Amygdala (tissue), 56 donors: ENCODE measurements at places on chromosomes 3 and 15.

- no peak for DNase-seq
Observed at GRCh38 chr15:66879531-66880368, 177.7 kb downstream of the SMAD6 start.

DNA sequence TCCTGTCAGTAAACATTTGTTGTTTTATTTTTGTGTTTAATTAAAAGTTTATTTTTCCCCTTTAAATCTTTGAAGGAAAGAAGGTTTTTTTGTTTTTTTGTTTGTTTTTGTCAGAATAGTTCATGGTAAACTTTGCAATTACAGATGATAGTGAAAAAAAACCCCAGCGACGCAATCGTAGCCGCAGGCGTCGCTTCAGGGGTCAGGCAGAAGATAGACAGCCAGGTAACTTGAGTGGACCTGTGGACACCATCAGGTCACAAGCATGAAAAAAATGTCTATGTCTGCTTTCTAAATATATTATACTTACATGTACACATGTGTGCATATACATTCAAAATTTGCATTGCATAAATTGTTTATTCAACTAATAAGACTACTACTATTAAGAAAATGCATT is 18.6 kb downstream of the DNAJC19 start:
- no peak for DNase-seq

- no peak for DNase-seq
Observed at GRCh38 chr3:112639455-112640225, 1.3 kb downstream of the CCDC80 start.

DNA sequence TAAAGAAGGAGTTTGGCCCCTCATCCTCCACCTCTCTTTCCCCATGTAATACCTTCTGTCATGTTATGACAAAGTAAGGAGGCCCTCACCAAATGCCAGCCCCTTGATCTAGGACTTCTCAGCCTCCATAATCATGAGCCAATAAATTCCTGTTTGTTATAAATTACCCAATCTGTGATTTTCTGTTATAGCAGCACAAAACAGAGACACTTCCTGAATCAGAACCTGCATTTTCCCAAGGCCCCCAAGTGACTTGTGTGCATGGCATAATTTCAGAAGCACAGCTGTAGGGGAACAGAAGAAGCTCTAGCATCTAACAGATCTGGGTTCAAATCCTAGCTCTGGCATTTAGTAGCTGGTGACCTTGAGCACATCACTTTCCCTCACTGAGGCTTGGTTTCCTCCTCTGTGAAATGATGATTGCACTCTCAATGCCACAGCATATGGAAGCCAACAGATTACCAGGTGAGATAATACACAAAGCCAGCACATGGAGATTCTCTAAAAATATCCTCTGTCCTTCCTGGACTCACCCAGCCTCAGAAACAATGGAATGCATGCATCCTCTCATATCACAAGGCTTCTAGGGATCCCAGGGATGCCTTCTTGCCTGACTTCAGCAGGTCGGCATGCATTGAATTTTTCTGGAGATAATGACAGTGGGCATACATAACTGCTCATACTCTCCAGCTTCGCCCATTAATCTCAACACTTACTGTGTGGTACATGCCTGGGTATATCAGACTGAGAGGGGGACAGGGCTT is 26.3 kb downstream of the TLNRD1 start:
- no peak for DNase-seq

GRCh38 chr15:60993008-60993407 is 236.1 kb downstream of the RORA start:
- DNase-seq, result no peak

DNA sequence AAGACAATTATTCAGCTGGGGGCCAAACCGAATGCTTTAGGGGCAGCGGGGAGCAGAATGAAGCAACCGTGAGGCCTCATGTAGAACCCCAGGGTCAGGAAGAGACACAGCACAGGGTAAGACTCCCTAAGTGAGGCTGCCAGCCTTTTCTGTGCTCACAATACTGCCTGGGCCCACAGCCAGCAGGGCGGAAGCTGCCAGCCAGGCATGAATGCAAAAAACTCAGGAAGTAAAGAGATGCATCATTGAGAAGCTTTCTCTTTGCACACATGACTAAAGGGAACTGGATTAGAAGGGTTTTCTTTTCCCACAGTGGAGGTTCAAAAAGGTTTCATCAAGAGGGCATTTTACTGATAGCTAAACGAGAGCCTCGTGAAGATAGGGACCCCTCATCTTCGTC is 33.3 kb downstream of the CA12 start:
- DNase-seq, result peak; percentile 54

GRCh38 chr3:129598000-129598381 is 8.5 kb downstream of the PLXND1 start:
- DNase-seq, result no peak

DNA sequence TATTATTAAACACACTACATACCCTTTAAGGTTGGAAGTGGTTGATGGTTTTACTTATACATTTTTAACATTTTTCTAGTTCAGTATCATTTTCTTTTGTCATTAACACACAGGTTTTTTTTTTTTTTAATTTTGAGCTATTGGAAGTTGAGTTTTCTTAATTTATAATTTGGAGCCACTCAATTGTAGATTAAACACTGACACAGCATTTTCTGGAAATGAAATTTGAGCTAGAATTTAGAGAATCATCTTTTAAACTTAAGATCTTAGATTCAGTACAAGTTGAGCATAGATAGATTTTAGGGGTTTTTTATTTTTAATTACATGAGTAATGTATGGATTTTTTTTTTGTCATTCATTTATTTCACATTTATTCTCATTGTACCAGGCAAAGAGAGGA is 35.0 kb downstream of the RASA2 start:
- no peak for DNase-seq

DNA sequence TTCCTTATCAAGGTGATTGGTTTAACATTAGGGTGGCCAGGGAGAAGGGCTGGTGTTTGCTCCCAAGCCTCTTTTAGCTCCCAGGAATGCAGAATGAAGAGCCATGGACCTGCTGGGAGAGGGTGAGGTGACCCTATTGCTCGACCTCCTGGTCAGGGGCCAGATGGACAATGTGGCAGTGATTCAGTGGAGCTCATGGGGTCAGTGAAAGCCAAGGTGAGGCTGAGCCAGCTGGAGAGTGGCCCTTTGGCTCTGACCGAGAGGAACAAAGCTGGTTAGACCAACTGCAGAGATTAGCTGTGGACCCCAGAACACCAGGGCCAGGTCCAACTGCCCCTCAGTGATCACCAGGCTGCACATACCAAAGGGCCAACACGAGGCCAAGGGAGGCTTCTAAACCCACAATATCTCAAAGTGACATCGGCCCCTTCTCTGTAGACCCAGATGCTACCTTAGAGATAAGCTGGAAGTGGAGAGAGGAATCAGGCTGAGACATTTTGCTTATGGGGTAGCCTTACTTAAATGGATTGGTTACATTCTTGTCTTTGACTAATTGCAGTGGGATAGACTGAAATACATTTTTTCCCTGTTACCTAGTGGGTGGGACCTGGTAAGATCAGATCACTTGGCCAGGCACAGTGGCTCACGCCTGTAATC is 15.8 kb upstream of the BTBD1 start:
- no peak for DNase-seq

DNA sequence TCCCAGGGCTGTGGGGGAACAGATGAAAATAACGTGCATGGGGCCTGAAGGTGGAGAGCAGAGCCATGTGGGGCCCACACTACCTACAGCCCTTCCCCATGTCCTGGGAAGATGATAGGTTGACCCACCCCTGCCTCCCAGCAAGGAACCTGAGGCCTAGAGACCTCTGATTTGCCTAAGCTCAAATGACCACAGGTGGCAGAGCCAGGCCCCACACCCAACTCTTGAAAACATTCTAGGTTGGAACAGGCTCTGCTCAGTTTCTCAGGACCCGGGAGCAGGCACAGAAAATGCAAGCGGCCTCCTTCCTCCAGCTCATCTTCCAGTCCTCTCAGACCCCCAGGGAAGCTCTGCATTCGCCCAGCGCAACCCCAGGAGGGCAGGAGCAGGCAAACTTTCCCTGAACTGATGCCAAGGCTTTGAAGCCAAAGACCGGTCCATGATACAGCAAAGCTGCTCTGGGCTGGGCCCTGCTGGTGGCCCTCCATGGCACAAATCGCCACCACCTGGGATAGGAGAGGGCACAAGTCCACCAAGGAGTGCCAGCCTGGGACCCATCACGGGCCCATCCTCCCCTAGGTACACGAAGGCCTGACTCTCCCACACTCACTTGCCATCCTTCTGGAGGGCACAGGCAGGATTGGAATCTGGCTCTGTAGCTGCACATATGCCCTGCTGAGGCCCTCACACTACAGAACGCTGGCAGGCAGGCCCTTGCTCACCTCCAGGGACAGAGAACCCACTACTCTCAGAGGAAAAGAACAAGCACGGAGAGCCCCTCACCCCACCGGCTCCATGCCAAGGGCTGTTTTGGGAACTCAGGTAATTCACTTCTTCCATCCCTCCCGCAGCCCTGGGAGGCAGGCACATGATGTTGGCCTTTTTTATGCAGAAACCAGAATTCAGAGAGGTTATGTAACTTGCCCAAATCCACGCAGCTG is 51.0 kb upstream of the FURIN start:
- DNase-seq, result no peak

DNA sequence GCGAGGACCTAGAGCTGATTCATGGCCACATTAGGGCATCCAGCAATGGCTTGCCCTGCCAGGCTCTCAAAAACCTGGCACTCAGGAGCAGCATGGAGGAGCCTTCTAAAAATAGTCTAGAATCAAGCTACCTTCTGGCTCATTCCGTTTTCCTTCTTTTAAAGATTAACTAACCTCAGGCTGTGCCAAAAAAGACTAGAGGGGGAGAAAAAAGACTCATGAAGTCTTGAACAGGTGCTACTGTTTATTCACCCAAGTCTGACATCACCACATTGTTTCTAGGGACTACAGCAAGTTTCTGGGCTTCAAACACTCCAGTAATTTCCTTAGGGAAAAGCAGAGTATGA is 125.8 kb downstream of the TNIK start:
- no peak for DNase-seq

DNA sequence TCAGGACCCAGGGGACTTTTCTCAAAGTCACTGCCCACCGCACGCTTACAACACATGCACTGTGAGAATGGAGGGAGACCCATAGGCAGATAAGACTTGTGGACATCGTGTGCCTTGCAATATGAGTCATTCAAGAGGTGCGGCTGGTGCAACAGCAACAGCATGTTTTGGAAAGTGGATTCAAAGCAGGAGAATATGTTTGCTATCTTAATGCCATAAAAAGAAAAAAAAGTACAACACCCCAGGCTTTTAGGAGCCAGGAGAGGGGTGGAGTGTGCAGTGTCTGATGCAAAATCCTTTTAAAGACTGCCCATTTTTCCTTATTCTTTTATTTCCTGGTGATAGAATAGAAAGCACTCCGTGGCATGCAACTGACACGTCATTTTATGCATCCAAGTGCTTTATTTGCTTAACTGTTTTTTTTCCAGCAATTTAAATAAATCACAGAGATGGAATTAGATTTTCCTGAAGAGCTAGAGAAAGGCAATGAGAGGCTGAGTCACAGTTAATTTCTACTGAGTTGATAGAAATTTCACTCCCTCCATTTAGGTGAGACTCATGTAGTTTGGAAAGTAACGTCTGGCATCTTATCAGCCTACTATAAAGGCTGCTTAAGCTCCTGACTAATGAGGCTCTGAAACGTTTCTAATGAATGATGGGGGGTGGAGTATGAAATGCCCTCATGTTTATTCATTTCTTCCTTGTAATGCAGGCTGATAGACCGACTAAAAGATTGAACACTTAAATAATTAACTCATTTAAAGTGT is 96.4 kb downstream of the NSUN3 start:
- DNase-seq, result no peak
